ENCODE measurements at places on chromosomes 7 and 10. TPM values are rescaled to one million over a fixed set of nuclear protein-coding genes. Genes with fewer than 3 reads are reported as not detected.

The RNLS gene
- 25.1 TPM for total RNA-seq

The CLCN1 gene
- total RNA-seq = not detected

- DNase-seq = peak; percentile 46
Measured at GRCh38 chr10:69413221-69413865, 3.4 kb downstream of the TACR2 start.

DNA sequence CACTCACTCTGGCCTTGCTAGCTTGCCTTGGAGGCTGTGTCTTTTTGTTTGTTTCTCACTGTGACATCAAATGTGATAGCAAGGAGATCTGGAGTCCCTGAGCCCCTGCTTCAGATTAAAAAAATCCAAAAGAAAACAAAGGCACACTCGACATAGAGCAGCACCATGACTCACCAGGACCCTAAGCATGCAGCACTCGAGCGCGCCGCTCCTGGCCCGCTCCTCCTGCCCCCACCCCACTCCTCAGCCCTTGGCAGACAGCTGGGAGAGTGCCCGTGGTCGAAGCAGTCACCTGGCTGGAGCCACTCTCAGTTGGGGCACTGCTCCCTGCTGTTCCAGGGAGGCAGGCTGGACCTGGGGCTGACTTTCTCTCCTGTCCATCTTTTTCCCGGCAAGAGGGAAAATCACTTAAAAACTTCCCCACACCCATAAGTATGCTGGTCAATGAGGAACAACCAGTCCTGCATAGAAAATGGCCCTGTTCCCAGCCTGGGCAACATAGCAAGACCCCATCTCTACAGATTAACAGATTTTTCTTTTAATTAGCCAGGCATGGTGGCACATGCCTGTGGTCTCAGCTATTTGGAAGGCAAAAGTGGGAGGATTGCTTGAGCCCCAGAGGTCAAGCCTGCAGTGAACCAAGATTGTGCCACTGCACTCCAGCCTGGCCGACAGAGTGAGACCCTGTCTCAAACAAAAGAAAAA is 128.4 kb downstream of the PAXIP1 start:
- DNase-seq = no peak

- no peak for DNase-seq
Measured at GRCh38 chr10:131344747-131345146, 33.2 kb upstream of the TCERG1L start.

DNA sequence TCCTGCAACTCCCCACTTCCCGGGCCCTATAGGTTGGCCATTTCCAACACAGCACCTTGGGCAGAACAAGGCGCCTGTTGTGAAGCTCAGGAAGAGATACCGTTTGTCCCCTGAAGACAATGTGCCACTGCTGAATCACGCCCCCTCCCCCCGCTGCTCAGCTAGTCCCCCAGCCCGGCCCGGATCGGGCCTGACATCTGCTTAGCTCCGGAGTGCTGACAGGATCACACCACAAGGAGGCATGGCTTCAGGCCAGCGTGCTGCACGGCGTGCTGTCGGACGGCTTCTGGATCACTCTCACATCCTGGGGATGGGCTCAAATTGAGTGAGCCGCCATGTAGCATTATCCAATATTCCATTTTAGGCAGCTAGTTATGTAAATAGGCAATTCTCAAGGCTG is 62.1 kb upstream of the EFCAB10 start:
- no peak for DNase-seq

Data from A172 (cell line).